Heart right ventricle (tissue), 16 donors: ENCODE measurements at places on chromosomes 13 and 19.

GRCh38 chr13:109323338-109323737, 463.0 kb downstream of the IRS2 start:
- no peak for DNase-seq

- DNase-seq: peak; percentile 80
Observed at GRCh38 chr13:45781553-45782326, 69.8 kb downstream of the SIAH3 start.

DNA sequence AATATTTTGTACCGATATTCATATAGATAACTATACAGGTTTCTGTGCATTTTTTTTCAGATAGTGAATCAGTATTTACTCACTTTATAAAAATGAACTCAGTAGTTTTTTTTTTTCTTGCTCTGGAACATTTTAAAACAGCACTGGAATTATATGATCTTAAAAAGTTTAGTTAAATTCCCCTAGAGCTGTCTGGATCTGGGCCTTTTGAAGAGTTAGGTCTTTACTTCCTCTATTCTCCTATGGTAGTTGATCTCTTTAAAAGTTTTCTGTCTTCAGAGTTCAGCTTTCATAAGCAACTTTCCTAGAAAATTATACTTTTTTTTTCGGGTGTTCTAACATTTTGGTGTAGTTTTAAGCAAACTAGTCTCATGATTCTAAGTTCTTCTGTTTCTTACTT, 21.8 kb upstream of the RBM26 start:
- no peak for DNase-seq

DNA sequence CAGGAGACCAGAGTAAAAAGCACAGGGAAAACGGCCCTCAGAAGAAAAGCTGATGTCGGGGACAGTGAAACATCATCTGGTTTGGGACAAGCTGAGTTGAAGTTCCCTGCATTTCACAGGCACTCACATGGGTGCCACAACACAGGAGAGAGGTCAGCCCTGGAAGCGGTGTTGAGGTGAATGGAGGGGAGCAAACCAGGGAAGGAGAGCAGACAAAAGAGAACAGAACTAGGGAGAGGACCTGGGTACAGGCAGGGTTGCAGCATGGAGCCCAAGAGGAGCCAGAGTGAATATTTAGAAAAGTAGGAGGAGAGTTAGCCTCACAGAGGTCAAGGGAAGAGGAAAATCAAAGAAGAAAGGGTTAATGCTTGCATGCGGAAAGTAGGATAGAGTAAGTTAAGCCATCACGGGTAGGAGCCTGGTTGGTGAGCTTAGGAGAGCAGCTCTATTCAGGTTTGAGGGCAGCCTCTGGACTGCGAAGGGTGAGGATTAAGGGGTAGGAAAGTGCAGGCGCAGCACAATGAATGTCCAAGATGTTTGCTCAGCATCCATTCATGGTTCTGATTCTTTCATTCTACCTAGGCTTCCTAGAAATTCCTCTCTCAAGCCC, 15.5 kb downstream of the FAM216B start:
- DNase-seq: no peak

GRCh38 chr13:106393776-106394175, 141.7 kb downstream of the EFNB2 start:
- DNase-seq: no peak
